GM12878 (cell line): ENCODE measurements at places on chromosomes 4 and X.

DNA sequence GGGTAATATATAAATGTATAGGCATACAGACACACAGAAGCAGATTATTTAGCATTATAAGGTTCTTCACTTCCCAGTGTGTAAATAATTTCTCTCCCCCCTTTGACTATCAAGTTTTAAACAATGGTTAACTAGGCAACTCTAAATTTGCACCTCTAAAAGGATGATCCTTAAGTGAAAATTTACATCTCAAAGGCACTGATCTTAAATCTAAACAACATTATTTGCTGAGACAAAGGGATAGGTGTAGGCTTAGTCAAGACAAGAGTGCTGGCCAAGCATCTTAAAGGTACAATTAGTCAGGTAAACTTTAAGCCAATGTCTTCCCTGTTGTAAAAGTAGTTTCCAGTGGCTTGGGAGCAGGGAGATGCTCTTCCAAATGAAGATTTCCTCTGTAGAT, 33.0 kb downstream of the NLRP2B start:
- no peak for DNase-seq

DNA sequence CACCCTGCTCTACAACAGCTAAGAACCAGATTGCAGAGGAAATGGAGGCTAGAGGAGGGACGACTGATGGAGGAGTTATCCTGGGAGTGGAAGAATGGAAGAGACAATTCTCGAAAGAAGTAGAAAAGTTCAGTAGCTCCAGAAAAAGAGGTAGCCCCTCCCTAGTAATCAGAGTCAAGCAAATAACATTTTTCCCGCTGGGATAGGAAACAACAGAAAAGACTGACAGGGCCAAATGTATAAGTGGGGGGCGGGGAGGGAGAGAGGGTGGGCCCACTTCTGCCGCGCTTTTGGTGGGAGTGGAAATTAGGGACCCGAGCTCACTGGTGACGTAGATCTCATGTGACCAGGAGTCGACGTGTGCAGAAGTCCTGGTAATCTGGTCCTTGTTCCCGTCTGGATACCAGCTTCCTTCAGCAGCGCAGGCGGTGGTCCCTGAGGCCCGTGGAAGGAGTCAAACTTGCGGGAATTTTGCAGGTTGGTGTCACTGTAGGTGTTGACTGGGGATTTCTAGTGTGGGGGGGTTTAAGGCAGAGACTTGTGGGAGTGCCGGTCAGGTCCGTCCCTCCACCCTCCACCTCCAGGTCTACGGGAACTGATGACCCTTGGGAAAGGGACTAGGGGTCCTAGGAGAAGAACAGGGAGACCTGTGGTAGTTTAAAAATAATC, at the start of gene TCEAL9:
TCEAL9 (plus strand) TSS at position 377 of the 669 bp plus-strand sequence. CDS start 1,179 bp downstream, outside the sequence.
- no peak for DNase-seq

DNA sequence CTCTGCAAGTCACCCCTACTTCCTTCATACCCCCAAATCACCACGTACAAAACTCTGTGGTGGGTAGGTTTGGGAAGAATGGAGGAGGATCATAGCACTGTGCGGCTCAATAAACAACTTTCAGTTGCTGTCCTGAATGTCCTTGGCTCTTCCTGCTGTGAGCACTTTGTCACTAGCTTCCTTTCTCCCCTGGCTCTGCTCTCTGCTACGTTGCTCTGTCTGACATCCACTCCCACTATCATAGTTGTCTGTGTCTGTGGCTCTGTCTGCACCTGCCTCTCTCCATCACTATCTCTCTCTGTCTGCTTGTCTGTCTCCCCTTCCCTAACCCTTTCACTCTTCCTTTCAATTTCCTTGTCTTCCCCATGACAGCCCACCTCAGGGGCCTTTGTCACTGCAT, 21.2 kb upstream of the SMPX start:
- no peak for DNase-seq

DNA sequence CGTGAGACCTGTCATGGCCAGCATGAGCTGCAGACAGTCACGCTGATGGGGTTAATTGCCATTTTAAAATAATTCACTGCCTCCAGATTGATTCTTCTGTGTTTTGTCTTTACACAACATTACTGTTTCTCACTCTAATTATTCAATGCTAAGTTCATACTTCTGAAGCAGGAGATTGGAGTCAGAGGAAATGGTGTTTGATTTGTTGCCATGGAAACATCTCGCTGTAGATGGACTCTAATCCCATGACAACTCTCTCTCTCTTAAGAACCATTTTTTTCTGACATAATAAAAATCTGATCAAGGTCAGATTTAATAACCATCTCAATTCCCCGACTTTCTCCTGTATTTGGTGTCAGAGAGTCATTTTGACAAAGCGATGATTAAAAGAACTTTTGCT, 209.0 kb downstream of the IDS start:
- DNase-seq: no peak

- DNase-seq: no peak
These were observed 4.0 kb downstream of the FLNA start for GRCh38 chrX:154370300-154371016.

- no peak for DNase-seq
These were observed 17.0 kb downstream of the GPAT3 start for GRCh38 chr4:83552924-83553323.

DNA sequence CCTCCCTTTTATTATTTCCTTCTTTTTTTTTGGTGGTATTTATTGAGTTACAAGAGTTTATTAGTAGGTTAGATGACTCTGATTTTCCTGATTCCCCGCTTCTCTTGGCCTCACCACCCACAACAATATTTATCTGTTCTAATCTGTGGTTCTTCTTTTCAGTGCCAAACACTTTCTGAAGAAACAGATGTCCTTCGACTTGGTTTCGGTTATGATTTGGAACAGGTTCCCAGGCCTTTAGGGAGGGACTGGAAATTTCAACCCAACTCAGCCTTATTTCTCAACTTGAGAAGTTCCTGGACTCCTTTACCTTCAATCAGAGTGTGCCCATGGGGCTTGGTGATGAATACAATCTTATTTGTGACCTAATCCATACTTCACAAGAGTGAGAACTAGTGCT, 108.1 kb downstream of the UCHL1 start:
- no peak for DNase-seq

- DNase-seq: no peak
These were observed 108.3 kb upstream of the VCX2 start for GRCh38 chrX:8279323-8279722.

GRCh38 chr4:7693237-7693608, 246.4 kb downstream of the AFAP1 start:
- no peak for DNase-seq

DNA sequence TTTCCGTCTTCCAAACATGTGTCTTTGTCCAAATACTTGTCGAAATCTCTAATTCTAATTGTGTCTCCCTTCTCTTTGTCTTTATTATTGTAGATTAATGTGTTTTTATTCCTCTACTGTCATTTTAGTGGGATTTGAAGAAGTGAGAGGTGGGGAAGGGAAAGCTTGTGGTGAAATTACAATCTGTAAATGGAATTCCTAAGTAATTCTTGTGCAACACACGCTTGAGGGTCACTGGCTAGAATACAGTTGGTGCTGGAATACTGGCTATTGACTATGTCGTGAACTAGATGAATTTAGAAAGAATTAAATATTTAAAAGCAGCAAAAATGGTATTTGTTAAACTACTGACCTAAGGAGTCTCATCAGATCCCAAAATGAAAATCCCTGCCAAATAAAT, 10.7 kb upstream of the FNIP2 start:
- no peak for DNase-seq

DNA sequence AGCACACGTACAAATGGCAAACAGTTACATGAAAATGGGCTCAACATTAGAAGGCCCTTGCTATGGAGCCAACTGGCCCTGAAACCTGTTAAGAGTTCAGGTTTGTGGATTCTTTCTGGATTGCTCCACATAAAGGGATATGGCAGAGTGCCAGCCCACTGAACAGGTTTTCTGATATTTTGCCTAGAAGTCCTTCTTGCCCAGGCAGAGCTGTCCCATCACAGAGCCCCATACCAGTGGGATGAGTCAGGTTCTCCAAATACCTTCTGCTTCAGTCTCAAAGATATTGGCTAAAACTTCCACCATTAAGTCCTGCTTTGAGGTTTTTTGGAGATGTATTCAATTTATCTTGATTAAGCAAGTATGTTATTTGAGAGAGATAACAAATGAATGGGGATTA, 146.8 kb upstream of the IL1RAPL2 start:
- no peak for DNase-seq

DNA sequence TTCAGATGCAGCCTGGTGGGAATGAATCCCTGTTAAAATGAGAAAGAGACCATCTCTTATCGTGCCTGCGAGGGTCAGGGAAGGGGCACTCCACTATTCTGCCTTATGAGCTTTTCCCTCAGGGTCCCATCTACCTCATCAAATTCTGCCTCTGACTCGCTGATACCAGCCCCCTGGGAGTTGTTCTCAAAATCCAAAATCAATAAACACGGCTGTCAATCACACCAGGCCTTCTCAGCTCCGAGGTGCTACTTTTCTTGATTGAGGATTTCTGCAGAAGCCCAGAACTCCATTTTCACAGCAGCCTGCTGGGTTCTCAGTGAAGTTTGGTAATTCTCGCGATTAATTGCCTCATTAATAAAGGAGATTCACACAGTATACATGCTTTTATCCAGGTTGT, 312.6 kb downstream of the STIM2 start:
- no peak for DNase-seq

DNA sequence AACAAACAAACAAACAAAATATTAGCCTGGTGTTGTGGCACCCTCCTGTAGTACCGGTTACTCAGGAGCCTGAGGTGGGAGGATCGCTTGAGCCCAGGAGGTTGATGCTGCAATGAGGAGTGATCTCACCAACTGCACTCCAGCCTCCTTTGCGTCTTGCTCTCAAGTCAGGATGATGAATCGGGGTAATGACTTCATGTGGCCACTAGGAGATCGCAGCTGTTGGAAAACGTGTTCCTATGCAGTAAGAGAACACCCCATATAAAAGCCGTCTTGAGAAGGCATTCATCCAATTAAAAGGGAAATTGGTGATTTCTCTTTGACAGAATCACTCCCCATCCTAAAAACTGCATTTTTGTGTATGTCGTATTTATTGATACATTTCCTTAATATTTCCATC, 6.9 kb downstream of the CCNB3 start:
- DNase-seq: no peak

DNA sequence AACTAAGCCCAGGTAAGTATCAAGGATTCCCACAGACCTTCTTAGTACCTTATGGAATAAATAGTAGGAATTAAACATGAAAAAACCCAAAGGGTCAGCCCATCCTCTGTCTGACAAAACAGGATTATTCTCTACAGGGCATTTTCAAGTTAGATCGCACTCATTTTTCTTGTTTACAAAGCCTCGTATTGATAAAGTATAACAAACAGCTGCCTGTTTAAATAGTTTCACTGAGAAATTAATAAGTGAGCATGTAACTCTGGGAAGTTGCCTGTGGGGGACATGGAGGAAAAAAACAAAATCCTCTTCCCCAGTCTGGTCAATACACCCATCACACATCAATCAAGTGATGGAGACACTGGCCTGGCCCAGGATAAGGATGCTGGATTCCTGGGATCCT, 48.5 kb downstream of the MAML3 start:
- DNase-seq: no peak

- no peak for DNase-seq
These were observed 37.6 kb downstream of the GPR174 start for GRCh38 chrX:79182071-79182470.

DNA sequence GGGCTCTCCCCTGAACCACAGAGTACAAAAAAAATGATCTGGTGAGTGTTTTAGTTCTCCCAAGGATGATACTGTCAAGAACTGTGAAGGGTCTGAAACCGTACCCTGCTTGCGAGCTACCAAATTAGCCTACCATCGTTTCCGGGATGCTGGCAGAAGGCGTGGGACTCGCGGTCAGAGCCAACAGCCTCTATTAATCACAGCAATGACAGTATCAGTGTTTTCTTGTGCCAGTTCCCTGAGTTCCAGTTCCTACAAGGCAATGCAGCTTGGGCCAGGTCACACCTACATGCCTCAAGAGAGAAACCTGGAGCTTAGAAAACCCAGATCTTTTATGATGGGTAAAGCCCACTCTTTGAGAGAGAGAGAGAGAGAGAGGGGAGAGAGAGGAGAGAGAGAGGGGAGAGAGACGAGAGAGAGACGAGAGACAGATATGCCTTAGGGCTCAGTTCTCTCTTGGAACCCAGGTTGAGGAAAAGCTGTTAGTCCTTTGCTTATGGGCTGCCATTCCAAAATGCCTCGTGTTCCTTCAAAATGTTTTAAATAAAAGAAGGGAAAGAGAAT, 327.8 kb downstream of the ARHGAP10 start:
- peak; percentile 46 for DNase-seq

DNA sequence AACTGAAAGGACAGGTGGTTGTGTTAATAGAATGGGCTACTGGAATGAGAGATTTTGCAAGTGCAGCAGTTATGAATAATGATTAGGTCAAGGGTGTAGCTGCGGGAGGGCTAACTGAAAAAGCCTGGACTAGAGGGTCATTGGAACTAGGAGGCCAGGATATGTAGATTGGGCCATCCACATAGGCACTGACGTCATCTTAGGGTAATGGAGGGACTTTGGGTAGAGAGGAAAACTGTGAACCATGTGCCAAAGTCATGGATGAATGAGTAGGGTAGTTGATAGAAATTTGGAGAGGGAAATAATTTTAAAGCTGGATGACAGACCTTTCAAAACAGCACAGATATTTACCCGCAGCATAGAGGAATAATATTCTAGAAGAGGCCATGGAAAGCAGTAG, 123.6 kb upstream of the SLITRK2 start:
- DNase-seq: no peak

- no peak for DNase-seq
These were observed 1049.2 kb upstream of the INTU start for GRCh38 chr4:126583509-126583908.

DNA sequence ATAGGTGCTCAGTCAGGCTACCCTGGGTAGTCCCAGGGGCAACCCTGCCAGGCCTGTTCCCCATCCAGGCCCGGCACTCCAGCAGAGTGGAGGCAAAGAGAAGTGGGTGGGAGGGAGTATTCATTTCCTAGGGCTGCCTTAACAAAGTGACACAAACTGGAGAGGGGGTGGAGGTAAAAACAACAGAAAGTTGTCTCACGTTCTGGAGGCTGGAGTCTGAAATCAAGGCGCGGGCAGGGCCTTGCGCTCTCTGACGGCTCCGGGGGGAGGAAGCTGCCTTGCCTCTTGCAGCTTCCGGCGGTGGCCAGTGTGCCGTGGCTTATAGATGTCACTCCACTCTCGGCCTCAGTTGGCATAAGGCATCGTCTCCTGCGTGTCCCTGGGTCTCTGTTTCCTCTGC, 90.8 kb downstream of the DCTD start:
- no peak for DNase-seq

GRCh38 chr4:174134361-174134760, 149.1 kb downstream of the FBXO8 start:
- no peak for DNase-seq

- no peak for DNase-seq
These were observed 419.8 kb upstream of the AMOT start for GRCh38 chrX:113260474-113260873.

DNA sequence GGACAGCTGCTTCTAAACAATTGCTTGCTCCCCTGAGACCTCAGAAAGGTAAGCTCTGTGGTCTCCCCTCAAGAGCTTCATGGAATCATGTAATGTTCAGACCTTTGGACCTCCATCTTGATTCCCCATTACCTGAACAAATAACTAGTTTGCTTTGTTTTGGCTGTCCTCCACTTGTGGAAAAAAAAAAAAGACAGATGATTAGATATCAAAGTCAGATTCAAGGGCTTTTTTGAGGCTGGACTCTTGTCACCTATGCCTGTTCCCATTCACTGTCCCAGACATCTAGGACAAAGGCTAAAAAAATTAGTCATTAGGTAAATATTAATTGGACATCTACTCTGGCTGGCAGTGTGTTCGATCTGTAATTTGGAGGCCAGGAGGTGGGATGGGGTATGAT, 13.3 kb downstream of the TMEM255A start:
- no peak for DNase-seq

GRCh38 chr4:118968005-118968404, 79.4 kb downstream of the SYNPO2 start:
- DNase-seq: peak; percentile 67

GRCh38 chr4:1609901-1610790, 74.0 kb downstream of the FAM53A start:
- no peak for DNase-seq
